ENCODE measurements at places on chromosomes 6 and 20. TPM values are rescaled to one million over a fixed set of nuclear protein-coding genes. Genes with fewer than 3 reads are reported as not detected.

DNA sequence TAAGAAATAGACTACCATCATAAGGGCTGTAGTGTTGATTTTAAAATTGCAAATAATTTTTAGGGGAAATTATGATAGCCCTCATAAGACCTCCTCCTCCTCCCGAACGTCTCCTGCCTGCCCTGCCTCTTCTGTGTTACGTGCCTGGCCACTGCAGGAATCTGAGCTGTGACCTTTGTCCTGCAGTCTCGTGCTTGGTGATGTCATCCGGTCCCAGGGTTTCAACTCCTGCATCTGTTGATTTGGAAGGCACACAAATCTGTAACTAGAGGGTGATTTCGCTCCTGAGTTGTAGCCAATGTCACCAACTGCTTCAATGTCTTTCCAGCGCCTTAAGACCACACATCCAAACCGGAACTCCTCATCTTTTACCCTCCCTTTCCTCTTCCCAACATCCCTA is 163.2 kb downstream of the AIG1 start:
- no peak overlapping the region for H3K4me3 ChIP-seq
- no peaks in the 10 kb centered on the region for H3K27me3 ChIP-seq
- DNase-seq, result peak; percentile 89

- DNase-seq, result no peak
- no peaks in the 10 kb centered on the region for H3K27me3 ChIP-seq
- H3K4me3 ChIP-seq, result no peak overlapping the region
- no peak overlapping the region for H3K27ac ChIP-seq
These were observed 166.8 kb upstream of the CST7 start for GRCh38 chr20:24782301-24782700.

DNA sequence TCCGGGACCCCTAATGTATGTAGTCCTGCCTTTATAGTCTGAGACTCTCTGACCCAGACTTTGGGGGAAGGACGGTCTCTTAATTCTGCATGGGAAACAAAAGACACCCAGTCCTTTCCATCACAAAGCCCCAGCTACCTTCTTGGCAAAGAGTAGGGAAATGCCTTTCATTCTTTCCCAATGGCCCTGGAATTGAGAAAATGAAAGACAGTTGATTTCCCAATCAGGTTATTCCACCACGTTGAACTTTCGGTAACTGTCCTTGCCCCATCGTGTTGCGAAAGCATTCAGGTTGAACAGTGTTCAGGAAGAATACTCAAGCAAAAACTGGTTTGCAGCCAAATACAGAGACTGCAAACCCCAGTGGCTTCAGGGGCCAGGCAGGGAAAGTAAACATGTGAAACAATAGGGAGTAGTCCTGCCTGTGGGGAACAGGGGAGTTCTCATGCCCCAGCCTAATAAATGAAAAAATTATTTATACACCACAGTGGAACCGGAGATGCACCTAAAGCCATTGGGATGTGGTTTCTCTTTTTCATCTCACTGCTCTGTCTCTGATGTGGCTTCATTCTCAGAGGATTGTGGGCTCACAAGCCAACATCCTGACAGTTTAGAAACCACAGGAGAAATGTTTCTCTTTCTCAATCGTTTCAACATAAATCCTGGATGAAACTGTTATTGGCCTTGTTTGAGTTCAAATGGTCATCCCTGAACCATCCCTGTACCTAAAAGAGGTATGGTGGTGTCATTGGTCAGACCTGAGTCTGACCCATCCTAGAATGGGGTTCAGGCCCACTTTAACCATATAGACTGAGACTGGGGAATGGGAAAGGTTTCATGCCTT is 44.2 kb upstream of the SLC9A8 start:
- peak; percentile 69 for DNase-seq
- H3K27me3 ChIP-seq, result no peaks in the 10 kb centered on the region
- peaks cover 13% of the 10 kb centered on the region for H3K4me1 ChIP-seq

- H3K4me3 ChIP-seq, result peak within 1 kb of the TSS; percentile 53
- H3K27ac ChIP-seq, result peak within 1 kb of the TSS; percentile 39
- H3K36me3 ChIP-seq, result no peaks in the 10 kb centered on the region
- H3K4me1 ChIP-seq, result no peaks in the 10 kb centered on the region
- DNase-seq, result peak; percentile 45
These were observed at the start of gene TRERF1 for GRCh38 chr6:42451333-42452170. TSS of gene TRERF1 (minus strand) at chr6:42451926. CDS start at chr6:42269590, 182,336 bp downstream.

EHMT2 gene
- 15.0 TPM for total RNA-seq

Data from right lobe of liver (tissue), 6 donors.